ENCODE measurements at places on chromosomes 1 and 21.

GRCh38 chr1:46254668-46255067 lies 7.1 kb downstream of the RAD54L start:
- DNase-seq, result no peak

- no peak for DNase-seq
Measured at GRCh38 chr21:35645991-35646390, 414.3 kb downstream of the SETD4 start.

GRCh38 chr1:14672005-14672404 lies 73.5 kb downstream of the KAZN start:
- no peak for DNase-seq

GRCh38 chr1:240635466-240636256 lies 23.7 kb upstream of the GREM2 start:
- no peak for DNase-seq

- DNase-seq, result no peak
Measured at GRCh38 chr1:18972991-18973390, 16.5 kb upstream of the IFFO2 start.

GRCh38 chr1:44881011-44881632 lies 38.1 kb upstream of the PTCH2 start:
- DNase-seq, result no peak

DNA sequence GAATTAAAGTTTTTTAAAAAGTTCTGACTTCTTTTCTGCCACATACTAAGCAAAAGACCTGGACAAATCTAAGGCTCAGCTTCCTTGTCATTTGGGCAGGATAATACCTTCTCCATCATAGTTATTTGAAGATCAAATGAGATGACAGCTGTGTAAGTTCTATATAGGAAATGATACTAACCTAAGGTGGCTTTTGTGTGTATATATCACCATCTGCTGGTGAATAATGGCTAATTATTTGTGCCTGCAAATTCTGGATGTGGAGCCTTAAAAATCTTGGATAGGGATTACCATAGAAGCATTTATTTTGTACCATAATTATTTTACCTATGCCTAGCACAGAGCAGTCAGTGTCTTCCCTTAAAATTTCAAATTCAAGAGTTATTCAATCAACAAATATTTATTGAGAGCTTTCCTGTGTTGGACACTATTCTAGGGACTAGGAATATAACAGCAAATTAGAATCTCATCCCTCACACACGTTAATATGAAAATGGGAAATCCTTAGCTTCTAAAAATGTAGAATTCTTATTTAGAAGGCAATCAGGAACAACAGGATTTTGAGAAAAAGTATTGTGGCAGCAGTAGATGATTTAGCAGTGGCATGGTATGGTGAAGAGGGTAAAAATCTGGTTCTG lies 89.8 kb downstream of the TMEM200B start:
- DNase-seq, result peak; percentile 52

DNA sequence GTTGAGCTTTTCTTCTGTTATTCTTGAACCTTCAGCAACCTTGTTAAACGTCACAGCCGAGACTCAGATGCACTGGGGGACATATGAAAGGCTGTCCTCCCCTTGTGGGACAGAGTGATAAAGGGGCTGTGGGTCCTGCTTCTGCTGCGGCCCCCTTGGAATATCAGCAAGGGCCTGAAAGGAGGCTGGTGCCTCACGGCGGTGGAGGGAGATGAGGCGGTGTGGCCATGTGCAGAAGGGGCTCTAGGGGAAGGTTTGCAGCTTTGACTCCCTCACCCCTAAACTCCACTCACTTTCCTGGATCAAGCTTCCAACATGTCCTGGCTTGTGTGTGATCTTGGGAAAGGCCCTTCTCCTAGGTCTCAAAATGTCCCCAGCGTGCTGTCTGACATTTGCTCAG lies 270.7 kb upstream of the CSF3R start:
- no peak for DNase-seq

- DNase-seq, result peak; percentile 26
Measured at GRCh38 chr1:174999936-175000696, at the start of gene CACYBP. Gene CACYBP, plus strand, starts transcription at chr1:174999947. Its CDS starts 234 bp downstream, at chr1:175000181.

- peak; percentile 38 for DNase-seq
Measured at GRCh38 chr21:25708467-25709065, 26.1 kb downstream of the ATP5PF start.

GRCh38 chr1:87696483-87696882 lies 367.8 kb downstream of the LMO4 start:
- no peak for DNase-seq

DNA sequence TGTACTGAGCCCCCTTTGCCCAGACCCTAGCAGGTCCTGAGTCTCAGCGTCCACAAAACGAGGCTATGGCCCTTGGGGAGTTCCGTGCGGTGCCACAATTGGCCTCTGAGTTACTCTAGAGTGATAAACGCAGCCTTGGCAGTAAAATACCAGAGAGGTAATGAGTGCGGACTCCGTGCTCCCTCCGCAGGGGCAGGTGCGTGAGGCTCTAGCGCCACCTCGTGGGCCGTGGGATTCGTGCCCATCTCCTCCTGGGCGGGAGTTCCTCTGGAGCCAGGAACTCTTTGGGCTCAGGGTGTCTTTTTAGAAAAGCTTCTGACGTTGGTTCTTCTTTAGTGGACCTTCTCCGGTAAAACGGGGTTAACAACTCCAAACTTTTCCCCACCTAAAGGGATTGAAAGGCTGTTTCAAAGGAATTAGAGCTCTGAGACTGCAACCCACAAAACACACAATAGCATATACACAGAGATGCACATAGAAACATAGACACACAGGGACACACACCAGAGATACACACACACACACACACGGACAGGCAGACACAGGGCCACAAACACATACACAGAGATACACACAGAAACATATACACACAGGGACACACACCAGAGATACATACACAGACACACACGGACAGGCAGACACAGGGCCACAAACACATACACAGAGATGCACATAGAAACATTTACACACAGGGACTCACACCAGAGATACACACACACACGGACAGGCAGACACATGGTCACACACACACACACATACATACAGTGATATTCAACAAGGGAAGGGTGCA lies 99.4 kb downstream of the KCNJ15 start:
- peak; percentile 68 for DNase-seq

GRCh38 chr1:25484096-25484495 lies 53.4 kb downstream of the MACO1 start:
- no peak for DNase-seq

DNA sequence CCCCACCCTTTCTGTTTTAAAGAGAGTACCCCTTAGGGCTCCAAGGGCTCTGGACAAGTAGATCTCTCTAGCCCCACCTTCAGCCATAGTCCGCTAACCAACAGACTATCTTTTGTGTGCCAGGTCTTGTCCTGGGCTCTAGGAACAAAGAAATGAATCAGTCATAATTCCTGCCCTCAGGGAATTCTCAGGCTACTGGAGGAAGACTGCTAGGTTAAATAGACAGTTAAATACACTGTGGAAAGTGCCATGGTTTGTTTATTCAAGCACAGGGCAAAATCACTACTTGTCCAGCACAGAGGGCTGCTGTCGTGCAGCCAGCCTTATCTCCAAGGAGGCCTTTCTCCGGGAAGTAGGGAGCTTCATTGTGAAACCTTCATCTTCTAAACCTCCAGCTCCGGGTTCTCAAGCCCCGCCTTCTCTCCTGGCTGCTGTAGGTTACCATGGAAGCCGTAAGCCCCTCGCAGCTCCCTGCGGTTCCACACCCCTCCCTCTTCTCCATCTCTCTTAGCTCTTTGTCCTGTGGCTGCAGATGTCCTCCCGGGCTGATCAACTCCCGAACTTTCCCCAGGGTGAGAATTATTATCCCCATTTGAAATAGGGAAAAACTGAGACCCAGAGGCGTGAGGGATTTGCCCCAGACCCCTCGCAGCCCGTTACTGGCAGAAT lies 29.8 kb downstream of the SHISAL2A start:
- no peak for DNase-seq

- DNase-seq, result no peak
Measured at GRCh38 chr1:165484532-165484931, 39.6 kb upstream of the RXRG start.

DNA sequence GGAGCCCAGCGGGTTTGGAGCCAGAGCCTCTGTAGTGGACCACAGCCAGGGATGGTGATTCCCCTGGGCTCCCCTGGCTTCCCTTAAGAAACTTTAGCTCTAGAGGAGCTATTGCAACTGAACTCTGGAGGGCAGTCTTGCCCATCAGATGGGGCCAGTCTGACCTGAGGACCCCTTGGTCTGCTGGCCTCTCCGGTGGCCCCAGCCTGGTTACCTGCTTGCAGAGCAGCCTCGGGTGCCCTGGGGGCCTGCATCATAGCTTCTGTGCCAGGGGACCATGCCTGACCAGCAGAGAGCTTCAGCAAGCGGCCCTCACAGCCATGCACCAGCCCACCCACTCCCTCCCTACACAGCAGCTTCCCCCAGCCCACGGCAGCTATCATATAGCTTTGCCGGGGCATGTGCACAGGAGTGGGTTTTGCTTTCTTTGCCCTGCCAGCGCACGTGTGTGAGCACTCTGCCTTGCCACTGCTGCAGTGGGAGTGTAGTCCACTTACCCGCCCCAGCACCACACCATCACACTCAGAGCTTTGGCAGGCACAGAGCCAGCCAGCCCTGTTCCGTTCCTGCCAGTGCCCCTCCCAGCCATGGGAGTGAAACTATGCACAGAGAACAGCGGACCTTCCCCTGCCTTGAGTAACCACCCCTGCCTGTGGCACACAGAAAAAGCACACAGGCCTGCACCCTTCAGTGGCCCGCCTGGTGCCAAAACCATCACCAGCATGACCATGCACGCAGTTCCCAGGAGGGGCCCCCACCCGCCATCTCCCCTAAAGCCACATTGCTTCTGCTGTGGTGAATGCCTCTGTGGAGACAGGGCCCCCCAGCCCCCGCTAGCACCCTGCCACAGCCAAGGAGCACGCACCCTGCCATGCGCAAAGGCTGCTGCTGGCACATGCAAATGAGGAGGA lies 442.9 kb upstream of the NEGR1 start:
- no peak for DNase-seq

GRCh38 chr1:212698467-212699103 lies 1.1 kb downstream of the BATF3 start:
- DNase-seq, result no peak

- DNase-seq, result peak; percentile 5
Measured at GRCh38 chr21:46457801-46458314, 833 bp upstream of the DIP2A start.

- DNase-seq, result no peak
Measured at GRCh38 chr1:55640708-55641473, 425.7 kb upstream of the USP24 start.

DNA sequence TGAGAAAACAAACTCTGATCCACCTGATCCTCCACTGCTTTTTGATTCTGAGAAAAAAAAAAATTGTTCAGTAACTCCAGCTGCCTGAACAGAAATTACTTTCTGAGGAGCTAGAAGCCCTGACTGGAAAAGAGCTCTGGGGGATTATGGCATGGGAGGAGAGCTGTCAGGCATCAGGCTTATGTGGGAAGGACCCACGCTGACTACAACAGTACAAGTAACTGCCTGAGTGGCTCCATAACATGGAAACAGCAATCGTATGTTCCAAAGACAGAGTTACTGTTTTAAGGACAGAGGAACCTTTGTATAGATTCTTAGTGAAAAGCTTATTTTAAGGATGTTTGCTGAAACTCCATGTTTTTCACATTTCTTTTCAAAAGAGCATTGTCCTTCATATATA lies 1.2 kb upstream of the ANGPTL7 start:
- no peak for DNase-seq

DNA sequence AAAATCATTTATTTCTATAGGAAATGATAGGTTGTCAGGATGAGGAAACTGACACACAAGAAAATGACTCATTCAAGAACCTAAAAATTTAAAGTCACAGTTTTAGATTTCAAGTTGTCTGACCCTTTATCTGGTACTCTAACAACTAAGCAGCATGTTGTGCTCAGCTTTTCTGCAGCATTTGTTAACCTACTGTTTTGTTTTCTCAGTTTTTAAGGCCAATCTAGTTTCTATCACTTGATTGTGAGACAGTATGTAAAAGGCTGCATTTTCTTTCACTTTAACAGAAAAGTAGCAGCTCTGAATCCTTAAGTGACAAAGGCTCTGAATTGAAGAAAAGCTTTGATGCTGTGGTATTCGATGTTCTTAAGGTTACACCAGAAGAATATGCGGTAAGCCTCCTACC lies 59.1 kb downstream of the RALGPS2 start:
- DNase-seq, result peak; percentile 20

- peak; percentile 53 for DNase-seq
Measured at GRCh38 chr1:226549937-226550671, 1.5 kb downstream of the STUM start.

DNA sequence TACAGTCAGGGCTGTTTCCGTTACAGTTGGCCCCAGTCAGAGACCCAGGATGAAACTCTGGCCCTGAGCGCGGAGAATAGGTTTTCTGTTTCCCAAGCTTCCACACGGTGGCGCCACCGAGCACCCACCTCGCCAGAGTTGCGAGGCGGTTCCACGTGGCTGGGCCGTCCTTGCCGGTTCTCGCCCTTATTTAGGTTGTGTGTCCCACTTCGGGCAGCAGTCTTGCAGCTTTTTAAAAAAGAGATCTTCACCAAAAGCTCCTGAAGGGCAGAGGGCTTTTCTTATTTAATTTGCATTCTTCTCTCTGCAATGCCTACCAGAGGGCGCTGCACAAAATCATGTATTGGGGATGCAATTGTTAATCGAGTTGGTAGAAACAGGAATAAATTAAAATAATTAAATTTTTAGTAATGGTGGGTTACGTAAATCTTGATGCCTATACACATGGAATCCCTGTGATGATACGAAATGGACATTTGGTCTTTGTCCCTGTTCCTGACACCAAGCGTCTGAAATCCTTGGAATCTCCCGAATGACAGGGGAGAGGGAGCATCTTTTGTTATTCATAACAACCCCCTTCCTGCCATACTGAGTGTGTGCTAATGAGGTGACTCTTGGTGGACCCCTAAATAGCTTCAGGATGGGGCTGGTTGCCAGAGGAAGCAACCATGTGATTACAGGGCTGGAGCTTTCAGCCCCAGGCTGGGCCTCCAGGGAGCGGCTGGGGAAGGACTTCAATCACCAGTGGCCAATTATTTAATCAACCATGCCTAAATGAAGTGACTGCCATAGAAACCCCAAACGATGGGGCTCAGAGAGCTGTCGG lies 5.6 kb upstream of the S100A7 start:
- peak; percentile 21 for DNase-seq

GRCh38 chr1:67850611-67851075 lies 17.4 kb upstream of the GNG12 start:
- DNase-seq, result no peak

DNA sequence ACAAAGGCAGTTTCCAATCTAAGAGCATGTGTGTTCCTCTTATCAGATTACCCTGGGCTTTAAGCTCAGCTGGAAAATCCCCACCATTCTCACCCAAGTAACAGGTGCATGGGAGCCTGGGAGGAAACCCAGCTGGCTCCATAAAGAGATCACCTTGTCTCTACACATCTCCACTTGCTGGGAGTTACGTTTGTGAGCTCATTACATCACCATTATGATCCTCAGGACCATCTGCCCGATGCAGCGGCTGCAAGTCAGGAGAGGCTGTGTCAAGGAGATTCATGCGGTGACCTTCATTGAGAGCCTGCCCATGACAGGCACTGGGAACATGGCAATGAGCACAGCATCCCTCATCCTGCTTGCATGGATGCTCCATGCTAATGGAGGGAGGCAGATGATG lies 618.0 kb downstream of the NPHP4 start:
- no peak for DNase-seq

Data from Jurkat, Clone E6-1 (cell line).